ENCODE measurements at places on chromosomes 4 and X.

GRCh38 chrX:37302569-37302968 is 46.6 kb upstream of the PRRG1 start:
- DNase-seq: no peak

DNA sequence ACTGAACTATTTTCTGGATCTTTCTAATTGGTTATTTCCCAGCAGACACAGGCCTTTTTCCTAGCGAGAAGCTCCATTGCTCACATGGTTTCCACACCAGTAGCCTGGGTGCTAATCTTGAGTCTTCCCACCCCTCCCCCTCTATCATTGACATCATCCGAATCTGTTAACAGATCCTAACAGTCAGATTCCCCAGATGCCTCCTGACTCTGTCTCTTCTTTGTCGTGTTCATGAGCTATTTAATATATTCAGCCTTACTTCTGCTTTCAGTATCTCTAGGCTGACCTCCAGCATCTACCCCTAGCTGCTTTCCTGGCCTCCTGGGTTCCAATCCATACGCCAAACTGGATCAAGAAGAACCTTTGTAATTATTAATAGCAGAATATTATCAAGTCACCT is 85.0 kb downstream of the CLNK start:
- DNase-seq: no peak

DNA sequence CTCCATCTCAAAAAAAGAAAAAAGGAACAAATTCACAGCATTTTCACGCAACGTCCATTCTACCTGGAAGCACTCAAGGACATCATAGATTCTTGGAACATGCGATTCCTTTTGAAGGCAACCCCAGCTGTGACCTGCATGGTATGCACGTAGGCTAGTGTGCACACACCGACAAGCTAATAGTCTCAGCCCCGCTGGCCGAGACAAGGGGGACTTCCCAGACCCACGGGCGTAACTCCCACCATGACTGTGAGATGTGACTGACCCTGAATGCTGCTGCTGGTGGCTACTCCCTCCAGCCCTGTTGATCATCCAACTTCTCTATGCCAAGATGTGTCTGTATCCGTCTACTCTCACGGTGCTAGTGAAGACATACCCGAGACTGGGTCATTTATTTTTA is 78.3 kb downstream of the CRLF2 start:
- DNase-seq: no peak

DNA sequence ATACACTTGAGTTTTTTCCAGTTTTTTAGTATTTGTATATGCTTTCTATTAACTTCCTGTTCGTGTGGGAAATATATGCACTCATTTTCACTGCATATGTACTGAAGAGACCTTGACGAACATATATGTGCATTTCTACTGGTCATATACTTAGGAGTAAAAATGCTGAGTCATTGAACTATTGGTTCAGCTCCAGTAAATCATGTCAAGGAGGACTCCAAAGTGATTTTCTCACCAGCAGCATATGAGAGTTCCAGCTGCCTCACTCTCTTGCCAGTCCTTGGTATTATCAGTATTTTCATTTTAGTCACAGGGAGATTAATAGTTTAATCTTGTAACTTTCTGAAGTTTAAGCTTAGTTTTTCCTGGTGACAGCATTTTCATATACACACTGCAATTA is 2750.2 kb downstream of the ARAP2 start:
- no peak for DNase-seq

GRCh38 chrX:75522565-75523431 is at the start of gene ZDHHC15:
Gene ZDHHC15 (minus strand): TSS chrX:75523037. CDS start chrX:75523024, 13 bp downstream.
- DNase-seq: peak; percentile 31

- DNase-seq: no peak
These were observed 674.3 kb upstream of the AMOT start for GRCh38 chrX:113514906-113515305.

DNA sequence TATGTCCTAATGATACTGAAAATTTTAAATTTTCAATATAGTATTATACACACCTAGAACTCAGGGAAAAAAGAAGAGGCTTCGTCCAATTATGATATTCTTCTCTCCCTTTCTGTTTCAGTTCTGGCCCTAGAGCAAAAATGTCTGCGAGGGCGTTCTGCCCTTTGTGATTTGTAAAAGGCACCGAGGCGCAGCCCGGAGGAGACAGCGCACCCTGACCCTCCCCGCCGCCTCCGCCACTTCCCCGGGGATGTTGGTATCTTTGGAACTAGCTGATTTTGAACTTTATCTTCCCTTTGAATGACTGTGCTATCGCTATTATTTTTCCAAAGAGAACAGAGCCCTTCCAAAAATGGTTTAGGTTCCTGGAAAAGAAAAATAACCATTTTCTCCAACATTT is 173.2 kb upstream of the FAM9B start:
- no peak for DNase-seq

- DNase-seq: no peak
These were observed 1602.4 kb downstream of the TECRL start for GRCh38 chr4:62806816-62807215.

DNA sequence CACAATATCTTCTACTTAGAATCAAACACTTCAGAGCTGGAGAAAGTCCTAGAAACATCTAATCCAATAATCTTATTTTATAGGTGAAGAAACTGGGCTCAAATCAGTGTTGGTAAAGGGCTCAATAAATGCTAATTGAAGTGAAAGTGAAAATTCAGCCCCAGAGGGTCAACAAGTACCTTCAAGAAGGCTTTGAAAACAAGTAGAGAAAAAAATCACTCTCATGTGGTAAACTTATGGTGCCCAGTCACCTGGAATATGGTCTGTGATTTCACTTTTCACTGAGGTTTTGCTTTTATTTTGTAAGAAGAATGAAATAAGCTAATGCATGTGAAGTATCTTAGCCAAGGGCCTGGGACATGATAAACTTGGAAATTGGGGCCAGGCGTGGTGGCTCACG is 29.1 kb upstream of the EIF4E start:
- no peak for DNase-seq

- no peak for DNase-seq
These were observed 1225.9 kb downstream of the PCDH18 start for GRCh38 chr4:136306361-136306760.

DNA sequence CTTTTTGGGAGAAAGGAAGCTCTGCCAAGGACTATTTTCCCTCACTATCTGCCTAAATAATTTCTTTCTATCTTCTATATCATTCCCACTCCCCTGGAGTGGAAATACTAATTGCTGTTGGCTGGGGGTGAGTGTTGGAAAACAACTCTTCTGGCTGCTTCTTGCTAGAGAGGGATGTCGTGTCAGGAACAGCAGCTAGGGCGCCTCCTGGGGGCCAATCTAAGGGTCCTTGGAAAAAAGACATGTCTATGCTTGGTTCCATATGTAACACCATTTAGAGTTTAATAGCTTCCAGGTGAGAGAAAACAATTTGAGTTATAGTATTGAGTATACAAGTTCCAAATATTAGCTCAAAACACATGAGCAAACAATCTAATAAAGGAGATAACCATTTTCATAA is 111.3 kb downstream of the MAGEE1 start:
- DNase-seq: no peak

DNA sequence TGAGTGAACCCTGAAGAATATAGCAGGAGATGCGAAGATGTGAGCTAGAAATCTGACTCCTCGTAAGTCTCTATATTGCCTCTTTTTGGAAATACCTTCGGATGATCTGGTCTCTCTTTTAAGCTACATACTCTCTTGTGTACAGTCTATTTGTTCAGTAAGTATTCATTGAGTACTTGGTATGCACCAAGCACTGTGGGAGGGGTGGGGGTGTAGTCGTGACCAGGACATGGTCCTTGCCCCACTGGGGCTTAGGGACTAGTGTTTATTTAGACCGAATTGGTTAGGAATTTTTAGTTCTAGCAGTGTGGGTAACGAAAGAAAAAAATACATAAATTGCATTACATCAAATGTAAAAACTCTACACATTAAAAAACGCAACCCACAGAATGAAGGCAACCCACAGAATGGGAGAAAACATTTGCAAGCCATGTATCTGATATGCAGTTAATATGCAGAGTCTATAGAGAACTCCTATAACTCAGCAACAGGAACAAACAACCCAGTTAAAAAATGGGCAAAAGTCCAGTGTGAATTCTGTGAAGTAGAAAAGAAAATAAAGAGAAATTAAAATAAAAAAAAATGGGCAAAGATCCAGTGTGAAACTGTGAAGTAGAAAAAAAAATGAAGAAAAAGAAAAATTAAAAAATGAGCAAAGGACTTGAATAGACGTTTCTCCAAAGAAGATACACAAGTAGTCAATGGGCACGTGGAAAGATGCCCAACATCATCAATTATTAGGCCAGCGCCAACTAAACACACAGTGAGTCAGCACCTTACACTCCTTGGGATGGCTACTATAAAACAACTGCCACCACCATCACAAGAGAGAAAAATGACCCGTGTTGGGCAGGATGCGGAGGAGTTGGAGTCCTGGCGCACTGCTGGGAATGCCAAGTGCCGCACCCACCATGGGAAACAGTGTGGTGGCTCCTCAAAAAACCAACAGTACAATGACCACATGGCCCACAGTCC is 43.8 kb downstream of the RGS12 start:
- no peak for DNase-seq

- no peak for DNase-seq
These were observed 168.4 kb upstream of the WDR1 start for GRCh38 chr4:10285028-10285427.

DNA sequence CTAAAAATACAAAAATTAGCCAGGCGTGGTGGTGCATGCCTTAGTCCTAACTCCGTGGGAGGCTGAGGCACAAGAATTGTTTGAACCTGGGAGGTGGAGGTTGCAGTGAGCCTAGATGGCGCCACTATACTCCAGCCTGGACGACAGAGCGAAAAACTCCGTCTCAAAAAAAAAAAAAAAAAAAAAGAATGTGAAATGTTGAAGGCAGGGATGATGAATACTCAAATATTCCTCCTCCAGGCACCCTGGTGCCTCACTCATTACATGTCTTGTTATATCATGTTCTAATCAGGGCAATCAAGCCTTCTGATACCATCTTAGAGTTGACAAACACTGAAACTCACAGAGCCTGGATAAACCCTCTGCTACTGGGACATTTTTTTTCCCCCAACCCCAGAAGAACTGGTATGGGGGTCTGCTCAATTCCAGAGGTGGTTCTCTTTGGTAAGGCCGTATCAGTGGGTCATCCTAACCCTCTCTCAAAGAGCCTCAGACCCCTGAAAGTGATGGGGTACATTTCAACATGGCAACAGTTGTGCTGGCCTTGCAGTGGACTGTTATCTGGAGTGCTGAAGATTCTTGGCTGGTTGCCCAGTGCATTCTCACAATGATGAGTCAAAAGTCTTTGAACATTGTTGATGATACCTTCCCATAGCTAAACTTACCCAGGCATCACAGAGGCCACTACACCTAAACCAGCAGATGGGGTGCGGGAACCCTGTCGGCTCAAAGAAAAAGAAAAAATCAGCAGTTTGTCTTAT is 2.4 kb upstream of the SH3KBP1 start:
- DNase-seq: peak; percentile 38

GRCh38 chr4:67371615-67372014 is 173.7 kb downstream of the CENPC start:
- no peak for DNase-seq

DNA sequence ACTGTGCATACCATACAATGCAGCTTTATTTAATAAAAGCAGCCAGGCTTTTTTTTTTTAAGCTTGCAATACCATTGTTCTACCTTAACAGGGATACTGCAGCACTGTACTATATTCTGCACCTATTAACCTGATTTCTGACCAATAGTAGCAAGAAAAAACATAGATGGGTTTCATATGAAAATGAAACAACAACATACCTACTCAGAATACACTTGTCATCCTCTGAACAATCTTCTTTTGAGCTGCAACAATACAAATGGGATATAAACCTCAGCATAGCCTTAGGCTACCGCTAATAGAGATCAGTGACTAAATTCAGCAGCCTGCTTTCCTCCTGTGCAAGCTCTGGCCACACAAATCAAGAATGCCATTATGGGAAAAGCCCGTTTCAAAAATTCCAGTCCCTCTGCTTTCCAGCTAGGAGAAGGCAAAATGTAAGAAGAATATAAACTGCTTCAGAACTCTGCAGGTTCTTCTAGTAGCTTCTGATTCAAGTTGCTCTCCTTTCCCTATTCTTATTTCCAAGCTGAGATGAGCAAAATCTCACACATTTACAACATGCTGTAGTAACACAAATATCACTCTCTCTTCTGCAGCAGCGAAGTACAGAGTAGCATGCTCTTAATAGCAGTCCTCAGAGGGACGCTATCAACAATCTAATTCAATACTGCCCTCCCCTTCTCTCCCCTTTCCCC is 143.4 kb downstream of the KLHL13 start:
- DNase-seq: no peak

Data from activated T-cell treated with anti-CD3 and anti-CD28 coated beads, Interleukin-2, amount 50 U/mL, for 4 hours (primary cell).